AG20443 (cell line): ENCODE measurements at places on chromosomes 1 and 21.

GRCh38 chr1:8345621-8346415 is 27.9 kb downstream of the SLC45A1 start:
- DNase-seq = no peak

DNA sequence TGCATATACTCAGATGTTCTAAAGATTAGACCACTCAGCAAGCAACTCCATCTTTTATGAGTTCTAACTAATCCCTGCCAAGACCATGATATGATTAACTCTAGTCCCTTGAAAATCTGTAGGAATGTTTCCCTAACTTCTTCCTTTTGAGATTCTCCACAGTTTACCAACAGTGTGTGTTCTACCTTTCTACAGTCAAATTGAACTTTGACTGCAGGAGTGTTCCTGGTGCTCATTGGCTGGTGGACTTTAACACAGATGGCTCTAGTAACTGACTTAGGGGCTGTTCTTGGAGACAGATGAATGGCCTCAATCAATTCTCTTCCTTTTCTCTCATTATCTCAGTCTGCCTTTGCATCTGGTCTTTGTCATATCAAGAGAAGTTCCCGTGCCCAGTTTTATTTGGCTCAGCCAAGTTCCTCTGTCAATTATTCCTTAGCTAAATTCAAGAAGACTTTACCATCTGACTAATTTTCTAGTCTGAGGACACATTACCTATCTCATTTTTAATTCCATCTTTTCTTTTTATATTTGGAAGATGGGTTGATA is 643.9 kb upstream of the CAMK1G start:
- no peak for DNase-seq

DNA sequence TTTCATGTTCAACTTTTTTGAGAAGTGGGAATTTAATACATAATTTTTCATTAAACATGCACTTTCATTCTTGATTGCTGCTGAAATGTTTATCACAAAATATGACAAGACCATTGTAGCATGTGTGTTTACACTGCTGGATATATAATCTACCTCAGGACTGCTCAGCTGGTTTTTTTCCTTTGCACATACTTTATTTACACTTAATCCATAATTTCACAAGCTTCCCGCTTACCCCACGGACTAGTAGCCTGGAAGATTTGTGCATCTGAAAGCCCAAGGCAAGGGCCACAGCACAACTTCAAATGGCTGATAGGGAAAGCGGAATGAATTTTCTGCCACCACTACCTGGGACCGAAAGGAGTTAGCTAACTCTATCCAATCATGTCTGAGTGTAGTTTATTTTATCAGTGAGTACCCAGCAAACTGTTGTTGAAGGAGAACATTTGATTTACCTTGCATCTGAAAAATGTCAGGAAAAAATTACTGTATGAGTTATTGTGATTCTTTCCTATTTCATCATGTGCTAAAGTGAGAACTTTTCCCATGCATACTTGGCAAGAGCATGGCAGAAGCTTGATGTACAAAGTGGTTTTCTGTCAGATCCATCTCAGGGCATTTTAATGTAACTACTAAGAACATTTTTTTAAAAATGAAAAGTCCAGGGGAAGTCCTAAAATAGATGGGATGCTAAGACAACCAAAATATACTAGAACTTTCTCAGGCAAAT is 558.2 kb upstream of the USP24 start:
- DNase-seq = no peak

DNA sequence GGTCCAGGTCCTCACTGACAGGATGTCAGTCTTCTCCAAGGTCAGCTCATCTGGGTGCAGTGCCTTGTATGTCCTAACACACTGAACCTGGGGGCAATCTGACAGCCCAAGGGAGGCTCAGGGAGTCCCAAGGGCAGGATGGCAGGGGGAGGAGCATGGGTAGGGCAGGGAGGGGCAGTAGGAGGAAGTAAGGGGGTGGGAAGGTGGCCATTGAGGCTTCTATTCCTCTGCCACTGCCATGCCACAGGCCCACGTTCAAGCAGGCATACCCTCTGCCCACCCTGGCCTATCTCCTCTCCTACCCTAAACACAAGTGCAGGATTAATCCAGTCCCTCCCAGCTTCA is 13.3 kb downstream of the ARHGEF19 start:
- DNase-seq = no peak

GRCh38 chr1:215554865-215555264 is 12.2 kb upstream of the KCTD3 start:
- DNase-seq = no peak

DNA sequence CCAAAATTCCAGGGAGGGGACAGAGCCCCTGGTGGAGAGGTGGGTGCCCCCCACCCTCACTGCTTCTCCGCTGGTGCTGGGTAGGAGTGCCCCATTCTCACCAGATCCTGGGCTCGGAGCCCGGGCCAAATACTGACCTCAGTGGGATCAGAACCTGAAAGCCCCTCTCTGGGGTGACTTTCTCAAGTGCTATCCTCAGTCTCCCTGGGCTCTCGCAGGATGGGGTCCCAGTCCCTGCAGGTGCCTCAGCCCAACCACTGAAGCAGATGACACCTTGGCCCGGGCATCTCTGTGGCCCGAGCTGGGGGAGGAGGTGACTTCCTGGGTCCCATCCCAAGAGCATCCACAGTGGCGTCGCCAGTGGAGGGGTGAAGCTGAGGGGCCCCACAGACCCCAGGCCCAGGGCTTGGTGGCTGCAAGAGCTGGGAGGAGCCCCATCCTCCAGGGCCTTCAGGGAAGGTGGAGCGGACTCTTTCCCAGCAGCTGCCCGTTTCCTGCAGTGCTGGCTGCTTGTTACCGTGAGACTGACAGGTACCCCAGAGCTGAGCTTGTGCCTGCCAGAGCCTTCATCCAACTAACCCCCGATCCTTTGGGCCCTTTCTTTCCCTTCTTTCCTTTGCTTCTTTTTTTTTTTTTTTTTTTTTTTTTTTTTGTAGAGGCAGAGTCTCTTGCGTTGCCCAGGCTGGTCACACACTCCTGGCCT is 3.9 kb upstream of the FNDC10 start:
- no peak for DNase-seq

- no peak for DNase-seq
Measured at GRCh38 chr1:71264039-71264438, 183.2 kb upstream of the ZRANB2 start.

- DNase-seq = no peak
Measured at GRCh38 chr1:226711976-226712741, 26.9 kb downstream of the ITPKB start.

DNA sequence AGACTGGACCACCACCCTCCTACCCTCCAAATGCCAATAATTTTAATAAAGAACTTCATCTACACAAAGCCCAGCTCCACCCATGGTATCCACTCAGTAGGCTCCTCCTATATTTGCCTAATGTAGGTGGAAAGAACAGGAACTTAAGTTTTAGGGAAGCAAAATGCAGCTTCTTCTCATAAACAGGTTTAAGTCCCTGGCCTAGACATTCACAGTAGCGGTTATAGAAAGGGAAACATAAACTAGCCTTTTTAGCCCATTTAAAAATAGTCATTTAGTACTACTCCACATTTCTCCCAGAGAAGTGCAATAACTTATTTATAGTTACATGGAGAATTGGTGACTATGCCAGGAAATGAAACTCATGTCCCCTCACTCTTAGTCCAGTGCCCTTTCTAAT is 56.6 kb upstream of the CPLANE2 start:
- DNase-seq = no peak

DNA sequence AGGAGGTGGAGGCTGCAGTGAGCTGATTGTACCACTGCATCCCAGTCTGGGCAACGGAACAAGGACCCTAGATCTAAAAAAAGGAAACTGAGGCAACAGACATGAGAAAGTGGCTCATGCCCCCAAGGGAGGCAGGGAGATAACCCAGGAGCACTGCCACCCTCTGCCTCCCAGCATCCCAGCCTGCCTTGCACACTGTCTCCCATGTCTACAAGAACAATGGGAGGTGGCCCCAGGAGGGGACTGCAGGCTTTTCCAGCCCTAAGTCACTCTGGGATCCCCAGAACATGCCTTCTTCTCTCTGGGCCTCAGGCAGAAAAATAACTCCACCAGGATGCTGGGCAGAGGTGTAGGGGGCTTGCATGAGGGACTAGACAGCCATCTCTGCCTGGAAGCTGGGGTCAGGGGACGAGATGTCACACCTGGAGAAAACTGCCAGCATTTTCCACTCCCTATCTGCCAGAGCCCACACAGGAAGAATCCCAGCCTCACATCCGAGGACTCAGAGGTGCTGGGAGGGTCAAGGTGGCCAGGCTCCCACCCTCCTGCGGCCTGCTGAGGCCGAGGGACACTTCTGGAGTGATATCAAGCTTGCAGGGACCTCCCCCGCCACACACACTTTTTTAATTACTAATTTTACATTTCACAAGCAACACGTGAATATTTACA is 21.4 kb downstream of the RUNX3 start:
- DNase-seq = no peak

GRCh38 chr1:168654198-168654915 is 74.6 kb downstream of the DPT start:
- peak; percentile 39 for DNase-seq

DNA sequence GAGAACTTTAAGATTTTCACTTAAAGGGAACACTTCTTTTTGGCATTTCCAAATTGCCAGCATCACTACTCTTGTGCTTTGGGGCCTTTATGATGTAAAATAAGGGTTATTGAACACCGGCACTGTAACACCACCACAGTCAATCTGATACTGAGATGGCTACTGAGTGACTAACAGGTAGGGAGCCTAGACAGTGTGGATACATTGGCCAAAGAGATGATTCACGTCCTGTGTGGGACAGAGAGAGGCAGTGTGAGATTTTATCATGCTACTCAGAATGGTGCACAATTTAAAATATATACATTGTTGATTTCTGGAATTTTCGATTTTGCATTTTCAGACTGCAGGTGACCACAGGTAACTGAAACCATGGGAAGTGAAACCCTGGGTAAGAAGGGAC is 261.6 kb downstream of the SPATA17 start:
- no peak for DNase-seq

DNA sequence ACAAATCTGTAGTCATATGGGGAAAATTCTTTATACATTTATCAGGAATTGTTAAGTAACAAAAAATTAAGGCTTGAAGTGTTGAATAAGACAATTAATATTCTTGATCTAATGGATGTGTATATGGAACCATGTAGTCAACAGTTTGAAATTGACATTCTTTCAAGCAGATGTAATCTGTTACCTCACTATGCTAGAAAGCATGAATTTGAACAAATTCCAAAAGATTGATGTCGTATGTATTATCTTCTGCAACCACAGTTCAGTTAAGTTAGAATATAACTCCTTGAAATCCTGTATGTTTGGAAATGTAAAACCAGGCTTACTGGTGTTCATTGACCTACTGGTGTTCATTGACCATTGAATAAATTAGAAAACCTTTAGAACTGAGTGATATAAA is 16.1 kb downstream of the CCDC18 start:
- DNase-seq = peak; percentile 6

DNA sequence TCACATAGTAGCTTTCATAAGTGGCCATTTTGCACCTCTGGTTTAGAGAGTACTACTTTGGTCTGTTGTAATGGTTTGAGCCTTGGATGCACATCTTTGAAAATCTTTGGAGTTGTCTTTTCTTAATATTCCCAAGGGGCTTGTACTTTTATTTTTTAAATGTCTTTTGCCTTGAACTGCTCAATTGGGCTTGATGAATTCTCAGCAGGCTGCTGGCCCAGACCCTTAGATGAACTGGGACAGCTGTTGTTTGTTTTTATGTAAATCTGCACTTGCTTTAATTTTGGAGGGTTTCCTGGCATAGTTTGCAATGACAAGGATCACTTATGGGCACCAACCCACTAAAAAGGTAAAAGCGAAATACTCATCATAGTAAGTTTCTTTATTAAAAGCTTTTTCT is 24.9 kb downstream of the NGF start:
- no peak for DNase-seq

GRCh38 chr1:22739648-22740385 is 29.2 kb downstream of the EPHB2 start:
- peak; percentile 96 for DNase-seq

DNA sequence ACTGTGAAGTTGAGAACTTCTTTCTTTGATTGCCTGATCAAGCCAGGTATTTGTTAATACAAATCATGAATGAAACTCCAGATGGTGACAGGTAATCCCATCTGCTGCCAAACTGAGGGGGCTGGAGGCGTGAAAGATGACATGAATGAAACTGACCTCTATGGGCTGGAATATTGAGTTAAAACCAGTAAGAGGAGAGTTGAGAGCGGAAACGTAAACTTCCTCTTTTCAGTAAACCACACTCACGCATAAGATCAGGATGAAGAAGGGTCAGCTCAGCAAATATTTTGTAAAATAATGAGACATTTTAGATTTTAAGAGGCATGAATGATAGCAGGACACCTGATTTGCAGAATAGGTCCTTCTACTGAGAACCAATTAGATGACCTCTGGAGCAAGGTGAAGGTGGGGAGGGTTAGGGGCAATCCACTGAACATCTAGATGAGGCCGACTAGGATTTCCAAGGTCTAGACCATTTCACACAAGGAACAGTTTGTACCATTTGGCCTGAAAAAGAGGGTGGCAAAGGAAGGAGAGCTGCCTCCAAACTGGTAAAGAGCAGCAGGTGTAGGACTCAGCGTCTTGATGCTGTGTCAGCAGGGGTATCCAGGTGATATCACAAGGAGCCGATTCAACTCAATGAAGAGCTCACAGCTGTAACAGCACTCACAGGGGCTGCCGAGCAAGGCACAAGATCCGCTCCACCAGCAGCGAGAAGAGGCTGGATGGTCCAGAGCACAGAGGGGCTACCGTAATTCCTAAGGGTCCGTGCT is 132.6 kb downstream of the NTPCR start:
- DNase-seq = no peak

- DNase-seq = no peak
Measured at GRCh38 chr1:25631750-25632485, 15.3 kb downstream of the MAN1C1 start.

- no peak for DNase-seq
Measured at GRCh38 chr1:54645806-54646676, 4.5 kb downstream of the MROH7 start.

GRCh38 chr1:192652159-192652558 is 16.2 kb downstream of the RGS13 start:
- no peak for DNase-seq

DNA sequence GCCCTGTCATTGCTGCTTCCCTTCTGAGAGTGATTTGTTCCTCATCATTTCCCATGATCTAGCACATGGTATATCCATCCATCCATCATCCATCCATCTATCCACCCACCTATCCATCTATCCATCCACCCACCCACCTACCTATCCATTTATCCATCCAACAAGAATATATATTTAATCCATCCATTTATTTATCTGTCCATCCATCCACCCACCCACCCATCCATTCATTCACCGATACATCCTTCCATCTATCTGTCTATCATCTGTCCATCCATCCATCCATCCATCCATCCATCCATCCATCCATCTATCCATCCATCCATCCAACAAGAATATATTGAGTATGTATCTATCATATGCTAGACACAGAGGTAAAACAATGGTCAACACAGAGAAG is 100.0 kb upstream of the ACTL8 start:
- DNase-seq = no peak

GRCh38 chr1:179794669-179795068 is 51.6 kb downstream of the FAM163A start:
- no peak for DNase-seq
